CD4-positive, alpha-beta T cell treated with Interleukin-21 for 1 hour (primary cell): ENCODE measurements at places on chromosomes 13 and 19.

DNA sequence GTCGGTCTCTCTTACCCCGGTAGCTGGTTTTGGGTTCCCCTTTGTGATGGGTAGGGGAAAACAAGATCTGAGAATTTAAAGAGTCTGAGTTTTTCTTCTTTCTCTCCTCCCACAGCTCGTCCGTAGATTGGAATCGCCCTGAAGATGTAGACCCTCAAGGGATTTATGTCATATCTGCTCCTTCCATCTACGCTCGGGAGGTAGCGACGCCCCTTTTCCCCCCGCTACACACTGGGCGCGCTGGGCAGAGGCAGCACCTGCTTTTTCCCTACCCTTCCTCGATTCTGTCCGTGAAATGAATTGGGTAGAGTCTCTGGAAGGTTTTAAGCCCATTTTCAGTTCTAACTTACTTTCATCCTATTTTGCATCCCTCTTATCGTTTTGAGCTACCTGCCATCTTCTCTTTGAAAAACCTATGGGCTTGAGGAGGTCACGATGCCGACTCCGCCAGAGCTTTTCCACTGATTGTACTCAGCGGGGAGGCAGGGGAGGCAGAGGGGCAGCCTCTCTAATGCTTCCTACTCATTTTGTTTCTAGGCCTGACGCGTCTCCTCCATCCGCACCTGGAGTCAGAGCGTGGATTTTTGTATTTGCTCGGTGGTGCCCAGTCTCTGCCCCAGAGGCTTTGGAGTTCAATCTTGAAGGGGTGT, 7.1 kb upstream of the SELENOV start:
- DNase-seq: no peak

GRCh38 chr13:46131705-46132104, 26.9 kb upstream of the CPB2 start:
- no peak for DNase-seq

GRCh38 chr19:17075864-17076542, 426 bp downstream of the MYO9B start:
- peak; percentile 68 for DNase-seq

GRCh38 chr19:44635581-44636438, 7.9 kb upstream of the PVR start:
- no peak for DNase-seq

GRCh38 chr19:55014714-55015113, 23.4 kb downstream of the GP6 start:
- DNase-seq: peak; percentile 22

DNA sequence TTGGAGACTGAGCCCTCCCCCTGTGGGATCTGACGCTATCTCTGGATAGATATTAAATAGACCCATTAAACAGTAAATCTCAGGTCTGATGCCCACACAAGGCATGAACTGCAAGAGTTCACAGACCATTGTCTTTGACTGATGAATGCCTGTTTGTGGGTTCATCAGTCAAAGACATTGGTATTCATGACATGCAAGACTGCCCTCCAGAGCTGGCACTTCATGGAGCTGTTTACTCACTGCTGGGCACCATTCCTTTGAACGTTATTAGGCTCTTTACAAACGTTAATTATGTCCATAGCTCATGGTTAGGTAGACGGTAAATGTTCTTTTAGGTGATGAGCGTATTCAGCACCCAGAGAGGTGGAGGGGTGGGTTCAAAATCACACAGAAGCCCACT, 111.8 kb upstream of the PABPC3 start:
- no peak for DNase-seq

DNA sequence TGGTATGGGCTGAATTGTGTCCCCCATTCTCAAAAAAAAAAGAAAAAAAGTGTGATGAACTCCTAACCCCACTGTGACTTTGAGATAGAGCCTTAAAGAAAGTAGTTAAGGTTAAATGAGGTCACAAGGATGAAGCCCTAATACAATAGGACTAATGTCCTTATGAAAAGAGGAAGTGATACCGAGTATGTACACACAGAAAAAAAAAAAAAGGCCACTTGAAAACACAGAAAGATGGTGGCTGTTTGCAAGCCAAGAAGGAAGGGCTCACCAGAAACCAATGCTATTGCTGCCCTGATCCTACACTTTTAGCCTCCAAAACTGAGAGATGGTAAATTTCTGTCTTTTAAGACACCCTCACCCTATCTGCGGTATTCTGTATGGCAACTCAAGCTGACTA, 955.6 kb downstream of the PCDH17 start:
- no peak for DNase-seq

DNA sequence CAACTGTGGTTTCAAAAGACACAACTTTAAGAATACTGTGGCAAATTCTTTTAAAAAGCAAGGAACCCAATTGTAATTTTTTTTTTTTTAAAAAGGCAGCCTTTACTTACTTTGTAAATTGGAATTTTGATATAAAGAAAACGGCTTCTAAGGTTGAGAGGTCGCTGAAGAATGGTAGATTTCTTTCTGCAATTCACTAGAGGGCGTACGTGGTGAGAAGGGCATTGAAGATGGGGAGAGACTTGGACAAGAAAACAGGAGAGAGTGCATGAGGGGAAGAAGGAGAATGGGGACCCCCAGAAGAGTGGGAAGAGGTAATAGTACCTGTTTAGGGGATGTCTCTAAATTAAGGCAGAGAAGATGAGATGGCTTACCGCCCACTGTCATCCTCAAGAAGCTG, 33.5 kb upstream of the PABPC3 start:
- DNase-seq: no peak

DNA sequence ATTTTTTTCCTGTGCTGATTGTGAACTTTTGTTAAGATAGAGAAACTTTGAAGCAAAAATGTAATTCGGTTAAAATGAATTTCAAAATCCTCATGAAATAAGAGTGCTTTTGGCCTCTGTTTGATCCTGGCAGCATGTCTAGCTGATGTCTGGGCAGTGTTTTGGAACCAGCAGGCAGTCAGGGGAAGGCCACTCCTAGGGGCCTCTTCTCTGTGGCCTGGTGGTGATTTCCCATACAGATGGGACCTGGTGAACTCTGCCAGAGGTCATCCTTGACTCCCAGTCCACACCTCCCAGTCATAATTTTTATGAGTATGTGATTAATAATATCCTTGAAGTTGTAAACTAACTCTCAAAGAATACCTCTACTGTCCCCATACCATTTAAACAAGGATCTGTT, 226.6 kb downstream of the PCCA start:
- no peak for DNase-seq

DNA sequence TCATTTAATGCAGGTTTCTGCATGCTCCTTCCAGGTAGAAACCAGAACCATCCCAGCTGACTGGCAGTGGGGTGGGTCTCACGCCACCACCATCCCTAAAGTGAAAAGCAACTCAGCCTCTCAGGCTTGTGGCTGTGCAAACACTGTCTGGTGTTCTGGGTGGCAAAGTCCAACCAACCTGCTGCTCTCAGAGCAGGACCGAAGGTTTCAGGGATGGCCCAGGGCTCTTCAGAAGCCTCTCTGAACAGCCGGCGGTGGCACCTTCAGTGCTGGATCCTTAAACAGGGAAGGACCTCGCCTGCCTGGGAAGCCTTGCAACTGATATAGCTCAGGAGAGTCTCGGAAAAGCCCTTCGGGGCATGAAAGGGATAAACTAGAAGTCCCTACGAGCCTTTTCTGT, 100.8 kb downstream of the COL4A1 start:
- DNase-seq: no peak

DNA sequence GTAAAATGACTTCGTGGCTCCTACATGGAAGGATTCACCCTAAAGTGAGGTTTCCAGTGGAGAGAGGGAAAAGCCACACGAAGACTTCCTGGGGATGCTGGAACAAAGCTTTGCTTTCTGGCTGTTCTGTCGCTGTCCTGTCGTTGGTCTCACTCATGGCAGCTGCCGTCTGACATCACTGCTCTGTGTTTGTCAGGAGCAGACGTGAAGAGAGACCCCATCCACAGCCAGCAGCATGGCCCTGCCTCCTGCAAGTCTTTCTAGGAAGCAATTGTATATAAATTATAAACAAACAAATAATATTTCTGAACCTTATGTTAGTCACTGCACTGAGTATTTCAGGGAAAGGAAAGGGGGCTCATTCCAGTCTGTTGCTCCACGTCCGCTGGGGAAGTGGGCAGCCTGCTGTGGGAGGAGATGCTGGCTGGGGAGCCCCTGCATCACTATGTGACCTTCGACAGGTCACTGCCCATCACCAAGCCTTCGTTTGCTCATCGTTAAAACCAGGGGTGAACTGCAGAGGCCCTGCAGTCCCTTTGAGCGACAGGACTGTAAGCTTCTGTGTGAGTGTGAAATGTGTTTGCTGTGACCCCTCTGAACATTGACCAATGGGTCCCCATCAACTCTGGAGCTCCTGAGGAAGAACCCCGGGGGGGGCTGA, 151.0 kb downstream of the DCT start:
- no peak for DNase-seq

GRCh38 chr13:105502193-105502592, 1033.3 kb downstream of the EFNB2 start:
- DNase-seq: no peak

GRCh38 chr19:48330012-48330681, 4.8 kb downstream of the EMP3 start:
- DNase-seq: peak; percentile 92

DNA sequence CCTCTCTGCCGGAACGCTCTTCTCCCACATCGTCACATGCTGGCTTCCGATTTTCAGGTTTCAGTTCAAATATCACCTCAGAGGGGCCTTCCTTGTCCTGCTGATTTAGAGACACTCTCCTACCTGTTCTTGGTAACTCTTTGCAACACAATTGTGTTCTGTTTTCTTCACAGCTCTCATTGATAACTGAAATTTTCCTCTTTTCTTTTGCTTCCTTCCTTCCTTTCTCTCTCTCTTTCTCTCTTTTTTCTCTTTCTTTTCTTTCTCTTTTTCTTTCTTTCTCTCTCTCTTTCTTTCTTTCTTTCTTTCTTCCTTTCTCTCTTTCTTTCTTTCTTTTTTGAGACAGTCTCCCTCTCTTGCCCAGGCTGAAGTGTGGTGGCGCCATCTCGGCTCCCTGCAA, 12.0 kb upstream of the LRRC4B start:
- no peak for DNase-seq

- DNase-seq: no peak
Measured at GRCh38 chr19:29678484-29679106, 13.3 kb downstream of the PLEKHF1 start.

GRCh38 chr19:44848812-44849447, 2.8 kb downstream of the NECTIN2 start:
- DNase-seq: no peak

DNA sequence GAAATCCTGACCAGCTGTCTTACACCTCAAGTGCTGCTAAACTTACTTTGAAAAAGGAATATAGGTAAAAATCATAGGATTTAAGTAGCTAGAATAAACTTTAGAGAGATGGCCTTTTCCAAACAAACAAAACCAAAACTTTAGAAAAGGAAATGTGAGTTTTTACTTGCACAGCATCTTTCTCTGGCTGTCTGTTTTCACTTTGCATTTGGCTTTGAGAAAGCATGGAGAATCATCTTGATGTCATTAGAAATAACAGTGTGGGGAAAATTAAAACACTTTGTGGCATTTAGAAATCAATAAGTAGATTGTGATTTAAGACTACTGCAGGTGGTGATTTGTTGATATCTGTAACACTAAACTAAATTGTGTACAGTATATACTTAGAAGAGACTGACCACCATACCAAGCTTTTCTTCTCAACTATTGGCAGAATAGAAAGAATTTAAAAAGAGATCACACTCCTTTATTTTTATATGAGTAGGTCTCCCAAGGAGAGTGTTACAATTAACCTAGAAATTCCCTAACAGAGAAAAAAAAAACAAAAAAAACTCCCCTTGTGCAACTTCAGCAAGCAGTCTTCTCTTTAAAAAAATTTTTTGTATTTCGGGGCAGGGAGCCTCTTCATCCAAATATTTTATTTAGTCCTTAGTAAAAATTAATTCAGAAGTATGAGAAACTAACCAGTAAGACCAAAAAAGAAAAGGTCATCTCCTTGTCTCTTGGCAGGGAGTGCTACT, 6.1 kb downstream of the WDFY2 start:
- no peak for DNase-seq

DNA sequence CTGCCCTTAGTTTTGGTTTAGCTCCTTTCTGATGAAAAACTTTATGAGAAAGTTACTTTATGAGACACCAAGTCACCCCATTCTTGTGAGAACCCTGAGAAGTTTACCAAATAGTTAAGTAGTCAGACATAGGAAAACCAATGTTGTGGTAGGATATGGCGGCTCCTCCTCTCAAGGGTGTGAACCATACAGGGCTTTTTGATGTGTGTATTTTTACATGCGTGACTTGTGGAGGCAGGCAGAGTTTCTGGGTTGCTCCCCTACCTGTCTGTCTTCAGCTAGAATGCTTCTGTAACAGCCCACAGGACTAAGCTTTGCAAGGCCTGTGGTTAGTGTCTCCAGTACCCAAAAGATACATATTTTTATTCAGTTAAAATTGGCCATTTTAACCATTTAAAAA, 18.3 kb downstream of the UBAC2 start:
- peak; percentile 83 for DNase-seq

DNA sequence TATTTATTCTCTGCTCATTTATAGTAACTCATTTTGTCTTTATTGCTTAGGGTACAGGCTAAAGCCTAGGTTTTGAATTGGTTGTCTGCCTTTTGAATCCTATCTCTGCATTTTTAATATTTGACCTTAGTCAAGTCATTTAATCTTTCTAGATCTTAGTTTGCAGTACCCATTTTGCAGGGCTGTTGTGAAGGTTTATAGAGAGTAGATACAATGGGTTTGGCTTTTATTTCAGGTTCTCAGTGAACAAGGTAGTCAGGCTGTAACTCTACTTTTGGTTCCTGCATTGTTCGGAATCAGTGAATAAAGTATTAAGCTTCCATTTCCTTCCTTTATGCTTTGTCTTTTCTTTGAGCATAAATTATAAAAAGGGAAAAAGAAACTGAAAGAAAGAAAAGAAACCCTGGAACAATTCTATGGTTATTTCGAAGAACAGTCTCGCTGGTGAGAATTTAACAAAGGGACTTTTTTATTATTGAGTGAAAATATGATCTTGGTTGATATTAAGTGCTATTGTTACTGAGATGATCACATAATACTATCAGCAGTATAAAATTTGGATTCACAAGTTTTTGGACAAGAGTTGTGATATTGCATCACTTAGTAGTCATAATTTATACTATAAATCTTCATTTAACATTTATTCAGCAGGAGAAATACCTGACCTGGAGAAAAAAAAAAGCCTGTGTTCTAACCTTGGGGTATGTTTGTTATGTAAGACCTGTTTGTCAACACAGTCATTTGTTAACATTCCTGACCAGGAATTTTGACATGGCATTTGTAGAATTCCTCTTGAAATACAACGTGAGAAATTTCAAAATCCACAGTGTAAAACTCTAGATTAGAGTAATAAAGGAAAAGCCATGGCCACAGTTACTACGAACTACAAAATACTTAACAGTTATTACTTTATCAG, 91.3 kb downstream of the ZMYM2 start:
- no peak for DNase-seq

GRCh38 chr13:95260031-95260525, 41.2 kb downstream of the ABCC4 start:
- no peak for DNase-seq
